DMS153 (cell line): ENCODE measurements at places on chromosomes 1 and 21.

- DNase-seq: no peak
Observed at GRCh38 chr1:86861424-86861823, 52.5 kb downstream of the SELENOF start.

DNA sequence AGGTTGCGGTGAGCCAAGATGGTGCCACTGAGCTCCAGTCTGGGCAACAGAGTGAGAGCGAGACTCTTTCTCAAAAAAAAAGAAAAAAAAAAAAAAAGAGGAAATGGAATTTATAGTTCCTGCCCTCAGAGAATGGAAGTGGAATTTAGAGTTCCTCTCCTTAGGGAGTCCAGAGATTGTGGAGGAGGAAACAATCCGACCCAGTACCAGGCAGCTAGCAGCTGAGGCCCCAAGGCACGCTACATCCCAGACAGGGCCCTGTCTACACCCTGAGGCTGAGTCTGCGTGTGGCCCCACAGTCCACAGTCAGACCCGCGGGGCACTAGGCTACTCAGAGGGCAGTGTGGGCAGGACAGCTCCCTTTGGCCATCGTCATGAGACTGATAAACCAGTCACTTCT, 1.9 kb upstream of the MFN2 start:
- DNase-seq: no peak

GRCh38 chr1:25927521-25928265, 21.5 kb upstream of the STMN1 start:
- DNase-seq: peak; percentile 79

DNA sequence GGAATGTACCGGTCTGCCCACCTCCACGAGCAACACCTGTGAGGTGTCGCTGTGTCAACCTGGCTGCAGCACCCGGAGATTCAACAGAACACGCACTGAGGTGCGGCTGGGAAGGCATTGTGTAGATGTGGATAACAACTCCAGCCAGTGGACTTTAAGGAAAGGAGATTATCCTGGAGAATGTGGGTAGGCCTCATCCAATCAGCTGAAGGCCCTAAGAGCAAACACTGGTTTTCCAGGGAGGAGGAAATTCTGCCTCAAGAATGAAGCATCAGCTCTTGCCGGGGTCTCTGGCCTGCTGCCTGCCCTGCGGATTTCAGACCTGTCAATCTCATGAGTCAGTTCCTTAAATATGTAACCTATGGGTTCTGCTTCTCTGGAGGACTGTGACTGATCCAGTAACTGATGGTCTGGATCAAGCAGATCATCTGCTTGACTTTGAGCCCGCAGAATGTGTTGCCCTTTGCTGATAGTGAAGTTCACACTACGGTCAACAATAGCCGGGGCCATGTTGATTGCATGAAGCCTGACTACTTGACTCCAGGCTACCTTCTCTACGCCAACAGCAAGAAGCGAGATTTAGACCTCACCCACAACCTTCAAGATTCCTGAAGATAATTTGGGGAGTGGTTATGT, 15.9 kb upstream of the PRDM15 start:
- no peak for DNase-seq

- no peak for DNase-seq
Observed at GRCh38 chr21:37184784-37185593, 82.1 kb downstream of the VPS26C start.

DNA sequence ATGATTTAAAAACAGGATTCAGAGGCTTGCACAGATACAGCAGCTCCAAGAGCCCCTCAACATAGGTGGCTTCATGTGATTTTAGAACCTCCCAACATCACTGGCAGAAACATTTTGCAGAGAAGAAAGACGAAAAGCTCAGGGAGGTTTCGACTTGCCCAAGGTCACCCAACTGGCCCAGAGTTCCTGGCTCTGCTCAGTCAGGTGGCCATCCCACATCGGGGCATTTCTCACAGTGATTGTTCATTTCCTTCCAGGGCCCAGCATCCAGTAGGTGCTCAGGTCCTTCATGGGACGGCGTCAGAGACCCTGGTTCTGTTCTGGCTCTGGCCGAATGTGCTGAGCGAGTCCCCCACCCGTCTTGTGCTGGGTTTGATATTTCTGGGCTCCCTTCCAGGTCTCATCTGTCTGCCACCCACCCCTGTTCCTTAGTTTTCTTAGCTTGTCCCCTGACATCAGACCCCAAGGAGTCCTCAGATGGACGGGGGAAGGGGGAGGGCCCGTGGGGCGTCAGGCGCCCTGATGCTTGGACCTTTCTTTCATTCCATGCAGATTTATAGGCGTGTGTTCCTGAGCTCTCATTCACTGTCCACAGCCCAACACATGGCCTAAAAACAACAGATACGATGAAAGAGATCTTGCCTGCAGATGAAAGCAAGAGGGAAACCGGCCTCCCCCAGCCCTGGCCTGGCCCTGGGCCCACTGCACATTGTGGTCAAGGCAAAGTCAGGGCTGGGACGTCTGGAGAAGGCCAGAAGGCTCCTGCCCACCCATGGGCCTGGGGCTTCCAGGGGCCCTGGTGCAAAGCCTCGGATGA, 123.1 kb upstream of the ZBTB40 start:
- DNase-seq: no peak
